ENCODE measurements at places on chromosomes 7 and 10. TPM values are rescaled to one million over a fixed set of nuclear protein-coding genes. Genes with fewer than 3 reads are reported as not detected.

Gene RNF148
- 0.45 TPM for total RNA-seq

Gene AMPH
- total RNA-seq: 0.23 TPM

Gene LEP
- total RNA-seq: 0.94 TPM

Gene RARRES2
- 15.2 TPM for total RNA-seq

Gene WDR86
- 1.1 TPM for total RNA-seq

Gene CXCL12
- total RNA-seq: 235 TPM

Gene MTURN
- total RNA-seq: 29.6 TPM

Gene SLC13A4
- 0.08 TPM for total RNA-seq

Gene AGMO
- total RNA-seq: 0.35 TPM

Gene SPDYE2B
- total RNA-seq: 0.12 TPM

Gene OIT3
- 0.08 TPM for total RNA-seq

Gene EPO
- not detected for total RNA-seq

Gene EIF4EBP2
- total RNA-seq: 14.7 TPM

Gene TRIM50
- not detected for total RNA-seq

Gene SLC29A4
- 4.3 TPM for total RNA-seq

Gene LRRC61
- total RNA-seq: not detected

Gene PRRT4
- not detected for total RNA-seq

Gene IL6
- total RNA-seq: 32.2 TPM

Gene DLX5
- not detected for total RNA-seq

Gene PRSS1
- not detected for total RNA-seq

Gene ACSM6
- total RNA-seq: not detected

Gene HOGA1
- total RNA-seq: 0.75 TPM

Gene TAC1
- not detected for total RNA-seq

Gene OR2A1
- 0.08 TPM for total RNA-seq

Gene SLC16A12
- 0.12 TPM for total RNA-seq

Gene KEL
- total RNA-seq: not detected

Gene TDRD1
- total RNA-seq: 7.7 TPM

Gene PTPRZ1
- total RNA-seq: 0.12 TPM

Gene CPED1
- 32.2 TPM for total RNA-seq

Gene CFAP43
- 0.23 TPM for total RNA-seq

Gene LRRD1
- total RNA-seq: under 0.01 TPM

Gene PDCD4
- 43.7 TPM for total RNA-seq

Gene CPVL
- 1.9 TPM for total RNA-seq

Gene KNDC1
- 1.6 TPM for total RNA-seq

Gene EPHB4
- total RNA-seq: 83.1 TPM

Gene TMEM270
- total RNA-seq: not detected

Gene RSBN1L
- 14.5 TPM for total RNA-seq

Gene TAS2R3
- total RNA-seq: 0.68 TPM
